ENCODE measurements at places on chromosomes 12 and 14.

DNA sequence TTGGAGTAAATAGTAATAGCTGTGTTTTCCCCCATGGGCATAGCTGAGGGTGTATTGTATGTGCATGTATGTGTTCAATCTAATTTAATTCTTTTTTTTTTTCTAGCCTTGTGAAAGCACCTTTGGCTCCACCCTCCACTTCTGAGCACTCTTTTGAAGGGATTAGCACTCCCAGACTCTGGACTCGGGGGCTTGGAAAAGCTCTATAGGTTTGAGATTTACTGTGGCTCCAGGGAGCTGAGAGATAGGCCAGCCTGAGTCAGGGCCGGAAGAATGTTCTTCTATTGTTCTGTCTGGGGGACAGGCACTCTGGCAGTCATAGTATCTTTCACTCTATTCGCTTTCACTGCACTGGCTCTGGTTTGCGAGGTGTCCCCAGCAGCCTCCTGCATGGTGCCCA lies 540.0 kb upstream of the TBX3 start:
- no peak for DNase-seq

- no peak for DNase-seq
Measured at GRCh38 chr14:61765225-61765943, 3.2 kb downstream of the SNAPC1 start.

- no peak for DNase-seq
Measured at GRCh38 chr12:105476616-105477015, 146.1 kb downstream of the C12orf75 start.

- no peak for DNase-seq
Measured at GRCh38 chr12:2408262-2408661, 355.5 kb downstream of the CACNA1C start.

DNA sequence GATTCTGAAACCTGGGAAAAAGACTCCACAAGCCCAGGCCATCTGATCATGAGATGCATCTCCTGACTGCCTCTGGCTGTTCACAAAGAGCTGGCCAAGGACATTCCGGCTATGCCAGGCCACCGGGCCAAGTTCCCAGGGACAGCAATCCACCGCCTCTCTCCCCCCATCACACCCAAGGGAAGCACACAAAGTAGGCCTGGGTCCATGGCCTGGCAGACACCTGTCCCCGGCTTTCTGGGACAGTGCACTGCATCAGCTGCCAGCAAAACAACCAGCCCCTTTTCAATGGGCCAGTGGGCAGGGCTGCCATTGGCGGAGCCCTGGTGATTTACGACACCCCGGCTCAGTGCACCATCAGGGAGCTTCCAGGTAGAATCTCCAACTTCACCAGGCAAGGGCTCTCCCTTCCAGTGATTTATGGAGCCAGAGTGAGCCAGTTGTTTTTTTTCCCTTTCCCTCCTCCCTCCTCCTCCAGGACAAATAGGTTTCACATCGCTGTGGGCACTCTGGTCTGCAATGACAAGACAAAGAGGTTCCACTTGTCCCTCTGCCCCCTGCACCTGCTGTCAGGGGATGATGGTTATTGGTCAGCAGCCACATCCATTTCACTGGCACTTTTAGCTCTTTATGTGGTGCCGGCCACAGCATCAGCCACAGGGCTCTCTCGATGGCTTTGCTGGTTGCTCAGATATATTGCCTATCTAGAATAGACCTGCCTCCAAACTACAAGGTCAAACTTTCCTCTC lies 149.6 kb downstream of the SLC38A6 start:
- no peak for DNase-seq

DNA sequence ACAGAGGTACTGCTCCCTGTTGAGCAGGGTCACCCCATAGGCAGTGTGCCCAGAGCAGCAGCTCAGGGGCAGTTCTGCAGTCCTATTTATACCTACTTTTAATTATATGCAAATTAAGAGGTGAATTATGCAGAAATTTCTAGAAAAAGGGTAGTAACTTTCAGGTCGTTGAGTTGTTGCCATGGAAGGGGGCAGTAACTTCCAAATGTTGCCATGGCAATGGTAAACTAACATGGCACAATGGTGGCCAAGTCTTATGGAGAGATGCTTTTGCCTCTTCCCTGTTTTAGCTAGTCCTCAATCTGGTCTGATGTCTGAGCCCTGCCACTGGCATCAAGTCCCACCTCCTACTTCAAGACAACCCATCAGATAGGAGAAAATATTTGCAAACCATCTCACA lies 30.4 kb upstream of the P2RX7 start:
- no peak for DNase-seq

- no peak for DNase-seq
Measured at GRCh38 chr12:53626702-53627169, 554 bp upstream of the ATF7 start.

DNA sequence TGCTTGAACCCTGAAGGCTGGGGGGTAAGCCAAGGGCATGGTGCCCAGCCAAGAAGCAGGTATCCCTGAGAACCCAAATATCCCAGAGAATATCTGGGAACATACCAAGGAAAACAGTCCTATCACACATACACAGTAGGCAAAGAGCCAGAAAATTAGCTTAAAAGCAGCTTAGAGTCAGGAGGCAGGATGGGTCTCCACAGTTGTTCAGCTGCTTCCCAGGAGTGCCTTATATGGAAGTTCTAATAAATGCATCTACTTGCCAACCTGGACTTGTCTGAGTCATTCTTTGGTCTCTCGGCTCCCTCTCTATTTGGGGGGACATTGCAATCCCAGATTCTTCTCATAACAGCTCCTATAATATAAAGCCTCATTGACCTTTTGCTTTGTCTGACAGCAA lies 9.0 kb upstream of the GPR135 start:
- DNase-seq = no peak

DNA sequence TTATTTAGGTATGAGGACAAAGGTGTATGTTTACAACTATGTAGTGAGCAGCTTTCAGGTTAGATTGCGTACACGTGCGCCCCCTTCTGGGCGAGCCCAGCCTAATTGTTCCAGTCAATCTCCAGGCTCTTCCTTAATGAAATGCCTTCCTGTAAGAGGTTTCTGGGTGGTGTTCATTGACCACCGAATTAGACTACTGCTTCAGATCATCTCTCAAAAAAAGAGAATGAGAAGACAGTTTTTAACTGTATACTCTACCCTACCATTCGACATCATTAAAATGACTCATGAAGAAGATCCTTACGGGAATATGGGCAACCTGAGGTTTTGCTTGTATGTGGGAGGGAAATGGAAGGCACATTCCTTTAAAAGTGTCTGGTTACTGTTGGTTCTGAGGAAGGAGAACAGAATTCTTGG lies 2.1 kb downstream of the LUM start:
- no peak for DNase-seq

DNA sequence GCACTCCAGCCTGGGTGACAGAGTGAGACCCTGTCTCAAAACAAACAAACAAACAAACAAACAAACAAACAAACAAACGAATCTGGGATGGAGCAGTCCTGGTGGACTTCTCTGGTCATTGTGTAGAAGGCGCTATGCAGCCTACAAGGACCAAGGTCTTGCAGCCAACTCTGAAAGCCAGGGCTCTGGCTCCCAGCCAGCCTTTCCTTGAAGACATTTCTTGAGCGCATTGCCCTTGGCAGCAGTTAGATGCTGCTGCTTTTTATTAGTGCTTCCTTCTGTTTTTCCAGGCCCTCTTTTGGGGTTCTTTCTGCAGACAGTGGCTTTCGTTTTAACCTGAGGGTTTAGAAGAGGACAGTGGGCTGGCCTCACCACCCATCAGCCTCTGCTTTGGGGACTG lies 20.2 kb downstream of the CCDC177 start:
- no peak for DNase-seq

DNA sequence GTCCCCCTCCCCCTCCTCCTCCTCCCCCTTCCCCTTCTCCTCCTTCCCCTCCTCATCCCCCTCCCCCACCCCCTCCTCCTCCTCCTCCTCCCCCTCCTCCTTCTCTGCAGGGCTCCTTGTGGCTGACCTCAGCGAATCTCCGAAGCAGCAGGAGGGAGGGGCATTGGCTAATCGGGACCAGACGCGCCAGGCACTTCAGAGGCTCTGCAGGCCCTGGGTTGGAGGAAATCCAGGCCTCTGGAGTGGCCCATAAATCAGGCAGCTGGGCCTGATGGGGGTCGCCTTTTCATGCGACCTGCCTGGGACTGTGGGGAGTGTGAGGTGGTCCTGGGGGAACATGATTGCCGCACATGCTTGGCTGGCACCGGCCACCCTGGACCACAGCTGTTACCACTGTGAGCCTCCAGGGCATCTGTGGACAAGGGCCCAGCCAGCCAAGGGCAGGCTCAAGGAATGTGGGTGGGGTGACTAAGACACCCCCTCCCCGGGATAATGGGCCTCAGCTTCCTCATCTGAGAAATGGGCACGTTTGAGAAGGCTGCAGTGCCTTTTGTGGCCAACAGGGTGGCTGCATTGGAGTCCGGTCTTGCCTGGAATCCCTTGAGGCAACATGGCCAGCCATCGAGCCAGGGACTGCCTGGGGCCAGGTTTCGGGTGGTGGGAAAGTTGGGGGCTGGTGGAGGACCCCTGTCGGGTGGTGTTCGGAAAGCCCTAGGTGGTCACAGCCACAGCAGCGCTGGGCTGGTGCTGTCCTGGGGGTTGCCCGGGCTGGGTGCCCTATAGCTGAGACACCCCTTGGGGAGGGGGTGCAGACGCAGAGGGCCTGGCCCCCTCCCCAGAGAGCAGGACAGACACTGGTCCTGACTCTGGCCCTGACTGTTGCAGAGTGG lies 12.0 kb downstream of the KIF26A start:
- DNase-seq = no peak

DNA sequence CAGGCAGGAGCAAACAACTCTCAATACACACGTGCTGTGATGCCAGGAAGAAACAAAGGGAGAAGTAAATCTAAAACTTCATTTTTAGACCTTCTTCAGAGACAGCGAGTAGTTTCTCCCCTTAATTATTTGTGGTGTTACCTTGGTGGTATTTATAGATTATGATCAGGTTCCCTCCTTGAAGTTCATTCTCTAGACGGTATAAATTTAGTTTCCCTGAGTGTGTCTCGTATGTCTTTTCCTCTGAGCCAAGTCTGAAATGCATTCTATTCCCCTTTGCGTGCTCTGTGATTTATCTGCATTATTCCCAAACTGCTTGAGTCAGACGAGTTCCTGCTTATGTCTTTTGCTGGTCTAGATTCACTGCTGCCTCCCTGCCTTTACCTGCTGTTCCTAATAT lies 65.2 kb downstream of the TRHDE start:
- DNase-seq = no peak

DNA sequence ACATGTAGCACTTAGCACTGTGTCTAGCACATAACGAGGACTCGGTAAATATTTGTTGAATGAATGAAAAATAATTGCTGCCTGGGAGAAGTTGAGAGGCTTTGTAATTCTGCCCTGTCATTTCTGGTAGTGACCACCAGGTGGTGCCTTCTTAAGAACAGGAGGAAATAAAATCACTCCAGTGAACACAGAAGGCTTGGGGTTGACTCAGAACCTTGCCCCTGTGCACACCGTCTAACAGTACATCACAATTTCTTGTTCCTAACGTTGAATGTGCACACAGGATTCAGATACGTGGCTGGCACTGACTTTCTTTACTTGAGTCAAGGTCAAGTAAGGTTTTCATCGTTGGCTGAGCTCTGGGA lies 91.8 kb downstream of the RGS6 start:
- no peak for DNase-seq

- no peak for DNase-seq
Measured at GRCh38 chr12:51868821-51869495, 18.9 kb upstream of the ANKRD33 start.

- DNase-seq = peak; percentile 35
Measured at GRCh38 chr14:77641534-77642341, 25.3 kb upstream of the SPTLC2 start.

All from T-helper 1 cell (primary cell).